GM12865 (cell line): ENCODE measurements at places on chromosomes 7 and 10.
A peak's percentile ranks its signal among the peaks of the same experiment; 100 is the strongest.

DNA sequence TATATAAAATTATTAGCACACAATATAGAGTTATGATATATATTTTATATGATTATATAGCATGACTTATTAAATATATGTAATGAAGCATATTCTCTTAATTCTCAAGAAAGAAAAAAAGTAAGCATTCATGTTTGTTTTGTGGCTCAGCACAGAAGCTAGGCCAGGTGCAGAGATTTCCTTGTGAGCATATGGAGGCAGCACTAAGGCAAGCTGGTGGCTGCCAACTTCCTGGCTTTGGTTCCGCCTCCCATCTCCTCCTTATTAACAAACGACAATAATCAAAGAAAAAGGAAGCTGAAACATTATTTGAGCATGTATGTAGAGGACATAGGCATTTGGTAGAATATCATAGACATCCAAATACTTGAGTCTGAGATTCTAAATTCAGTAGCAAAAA, 130.3 kb downstream of the ST7 start:
- DNase-seq = no peak

- no peak for DNase-seq
Measured at GRCh38 chr10:104688251-104689042, 47.4 kb downstream of the SORCS3 start.

GRCh38 chr10:59096631-59097030, 79.8 kb upstream of the PHYHIPL start:
- DNase-seq = no peak

DNA sequence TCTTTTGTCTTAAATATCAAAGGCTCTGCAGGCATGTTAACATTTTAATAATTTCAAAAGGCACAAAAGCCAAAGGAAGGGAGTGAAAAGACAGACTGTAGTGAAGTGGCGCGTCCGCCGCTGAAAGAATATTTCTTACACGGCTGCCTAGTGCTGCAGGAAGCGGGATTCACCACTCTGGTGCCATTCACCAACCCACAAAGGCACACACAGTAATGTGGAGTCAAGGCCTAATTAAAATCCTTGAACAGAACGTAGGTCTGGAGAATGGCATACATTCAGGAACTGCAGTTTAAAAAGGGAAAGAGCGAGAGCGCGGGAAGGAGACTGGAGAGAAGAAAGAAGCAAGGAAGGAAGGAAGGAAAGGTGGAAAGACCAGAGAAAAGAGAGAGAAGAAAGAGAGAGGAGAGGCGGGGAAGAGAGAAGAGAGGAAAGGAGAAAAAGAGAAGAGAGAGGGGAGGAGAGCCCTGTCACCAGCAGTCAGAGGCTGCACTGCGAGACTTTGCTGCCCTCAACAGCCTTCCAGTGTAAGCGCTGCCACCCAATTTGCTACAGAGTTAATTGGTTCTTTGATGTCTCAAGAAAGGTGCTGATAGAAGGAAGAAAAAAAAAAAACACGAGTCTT, 554.0 kb downstream of the MDFIC start:
- DNase-seq = peak; percentile 33

GRCh38 chr10:62194924-62195674, 73.5 kb downstream of the RTKN2 start:
- no peak for DNase-seq

GRCh38 chr10:99523251-99523773, 9.4 kb upstream of the NKX2-3 start:
- DNase-seq = no peak

GRCh38 chr7:3634396-3634795, 333.3 kb downstream of the SDK1 start:
- DNase-seq = no peak

DNA sequence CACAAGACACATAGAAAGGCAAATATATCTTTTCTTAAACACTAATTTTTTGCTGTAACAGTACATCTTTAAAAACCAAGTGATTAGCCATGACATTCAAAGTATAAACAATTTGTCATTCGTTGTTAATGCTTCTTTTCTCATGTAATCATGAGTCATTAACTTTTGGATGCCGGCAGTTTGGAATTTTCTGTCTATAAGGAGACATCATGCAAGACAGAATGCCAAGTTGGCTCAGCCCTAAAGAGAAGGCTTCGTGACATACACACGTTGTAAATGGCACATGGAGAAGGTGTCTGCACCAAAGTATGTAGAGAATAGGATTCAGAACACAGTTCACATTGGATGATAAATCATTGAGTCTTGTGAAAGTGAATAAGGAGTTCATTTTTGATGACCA, 35.9 kb downstream of the CCDC3 start:
- no peak for DNase-seq

- no peak for DNase-seq
Measured at GRCh38 chr10:86721232-86721631, 35.2 kb upstream of the BMPR1A start.
